ENCODE measurements at places on chromosomes 7 and 10.
A peak's percentile ranks its signal among the peaks of the same experiment; 100 is the strongest.

DNA sequence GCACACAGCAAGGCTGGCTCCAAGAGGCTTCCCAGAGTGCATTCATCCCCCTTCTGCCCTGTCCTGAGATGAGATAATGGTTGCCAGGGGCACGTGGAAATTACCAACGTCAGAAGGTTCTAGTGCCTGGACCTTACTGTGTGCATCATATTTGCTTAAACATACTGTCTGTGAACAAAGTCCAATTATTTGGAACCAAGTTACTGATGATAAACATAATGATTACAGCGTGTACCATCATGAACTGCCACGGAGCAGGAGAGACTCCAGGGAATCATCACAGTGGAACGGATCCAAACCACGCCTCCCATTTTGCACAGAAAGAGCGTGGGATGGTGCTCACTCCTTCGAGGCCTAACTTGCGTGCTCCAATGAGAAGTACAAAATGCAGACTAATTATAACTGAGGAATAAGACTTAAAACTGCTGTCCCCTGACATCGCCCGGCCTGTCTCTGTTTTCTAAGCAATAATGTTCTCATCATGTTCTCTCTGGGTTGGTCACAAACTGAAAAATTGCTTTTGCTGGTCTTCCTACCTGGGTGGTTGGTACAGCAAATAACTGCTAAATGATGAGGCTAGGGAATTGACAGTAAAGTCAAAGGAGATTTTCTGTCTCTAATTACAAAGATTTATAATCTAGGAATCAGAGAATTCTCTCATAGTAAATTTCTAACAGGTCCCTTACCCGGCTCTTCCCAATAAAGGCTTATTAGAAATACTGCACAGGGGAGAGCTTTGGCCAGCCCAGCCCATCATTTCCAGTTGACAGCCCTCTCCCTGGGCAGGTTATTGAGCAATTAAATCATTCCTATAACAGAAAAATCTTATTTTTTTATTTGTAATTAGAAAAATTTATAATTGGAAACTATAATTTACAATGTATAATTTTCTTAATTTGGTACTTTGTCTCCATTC lies 182.2 kb downstream of the CAMK1D start:
- DNase-seq: no peak

DNA sequence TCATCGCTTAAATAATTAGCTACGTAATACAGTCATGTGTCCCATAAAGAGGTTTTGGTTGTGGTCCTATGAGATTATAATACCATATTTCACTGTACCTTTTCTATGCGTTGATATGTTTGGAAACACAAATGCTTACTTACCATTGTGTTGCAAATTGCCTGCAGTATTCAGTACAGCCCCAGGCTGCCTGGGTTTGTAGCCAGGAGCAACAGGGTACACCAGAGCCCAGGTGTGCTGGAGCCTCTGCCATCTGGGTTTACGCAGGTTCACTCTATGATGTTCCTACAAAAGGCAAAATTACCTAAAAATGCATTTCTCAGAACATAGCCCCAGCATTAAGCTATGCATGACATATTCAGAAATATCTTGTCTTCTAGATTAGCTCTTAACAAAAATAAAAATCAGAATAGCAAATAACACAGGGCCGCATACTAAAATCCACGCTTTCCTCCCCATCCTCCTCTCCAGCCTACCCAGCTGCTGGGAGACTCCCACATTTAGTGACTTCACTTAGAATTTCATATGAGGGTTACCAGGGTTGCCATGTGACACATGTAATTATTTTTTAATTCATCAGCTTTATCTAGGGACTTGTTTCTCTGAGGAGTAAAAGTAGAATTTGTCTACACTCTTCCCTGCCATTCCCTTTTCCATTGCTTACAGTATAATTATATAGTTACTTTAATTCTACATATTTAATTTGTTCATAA lies 559.0 kb upstream of the ADARB2 start:
- no peak for DNase-seq

GRCh38 chr7:44184206-44184872 lies 4.9 kb downstream of the GCK start:
- DNase-seq: no peak

DNA sequence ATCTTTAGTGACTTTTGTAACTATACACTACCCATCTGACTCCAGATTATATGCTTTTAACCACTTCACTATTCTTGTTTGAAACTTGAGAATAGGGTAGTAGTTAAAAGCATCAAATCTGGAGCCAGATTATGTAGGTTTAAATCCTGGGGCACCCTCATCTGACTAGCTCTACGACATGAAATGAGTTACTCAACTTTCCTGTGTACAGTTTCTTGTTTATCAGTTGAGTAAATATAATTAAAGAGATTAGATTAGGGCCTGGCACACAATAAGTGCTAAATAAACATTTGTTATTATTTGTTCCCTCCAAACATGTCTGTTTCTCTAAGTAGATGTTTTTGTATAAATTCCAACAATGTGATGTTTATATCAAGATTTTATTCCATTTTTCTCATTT lies 485.3 kb upstream of the LRRTM3 start:
- no peak for DNase-seq

- no peak for DNase-seq
Observed at GRCh38 chr7:82469207-82469606, 25.6 kb upstream of the CACNA2D1 start.

DNA sequence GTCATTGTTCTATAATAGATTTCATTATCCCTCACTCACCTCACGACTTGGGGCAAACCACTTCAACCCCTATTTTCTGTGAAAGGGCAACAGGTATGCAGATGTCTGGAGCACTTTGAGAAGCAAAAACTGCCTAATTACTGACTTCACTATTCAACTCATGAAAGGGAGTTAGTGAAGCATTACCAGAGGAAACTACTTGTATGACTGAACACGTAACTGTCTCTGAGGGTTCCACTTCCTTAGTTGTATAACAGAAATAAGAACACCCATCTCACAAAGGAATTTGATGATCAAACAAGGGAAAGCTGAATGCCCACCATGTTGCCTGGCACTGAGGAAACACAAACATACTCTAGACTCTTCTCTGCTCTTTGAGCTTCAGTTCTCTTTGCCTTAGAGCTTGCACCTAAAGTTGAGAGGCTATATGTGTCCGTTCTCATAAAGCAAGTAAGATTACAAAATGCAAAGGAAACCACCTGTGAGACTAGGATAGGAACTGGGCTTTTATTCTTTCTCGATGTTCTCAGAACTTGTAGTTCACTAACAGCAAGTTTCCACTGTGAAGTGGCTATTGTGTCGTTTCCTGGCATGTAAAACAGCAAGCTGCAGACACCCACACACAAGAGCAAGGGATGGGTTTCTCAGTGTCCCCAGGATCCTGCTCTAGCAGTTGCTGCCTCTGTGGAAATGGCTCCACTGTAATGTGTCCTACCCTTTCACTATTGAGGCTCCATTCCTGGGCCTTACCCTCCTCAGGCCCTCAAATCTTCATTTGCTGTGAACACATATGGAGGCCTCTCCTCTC lies 2.6 kb downstream of the TMEM243 start:
- no peak for DNase-seq

GRCh38 chr7:128913870-128914565 lies 3.5 kb upstream of the KCP start:
- DNase-seq: no peak

DNA sequence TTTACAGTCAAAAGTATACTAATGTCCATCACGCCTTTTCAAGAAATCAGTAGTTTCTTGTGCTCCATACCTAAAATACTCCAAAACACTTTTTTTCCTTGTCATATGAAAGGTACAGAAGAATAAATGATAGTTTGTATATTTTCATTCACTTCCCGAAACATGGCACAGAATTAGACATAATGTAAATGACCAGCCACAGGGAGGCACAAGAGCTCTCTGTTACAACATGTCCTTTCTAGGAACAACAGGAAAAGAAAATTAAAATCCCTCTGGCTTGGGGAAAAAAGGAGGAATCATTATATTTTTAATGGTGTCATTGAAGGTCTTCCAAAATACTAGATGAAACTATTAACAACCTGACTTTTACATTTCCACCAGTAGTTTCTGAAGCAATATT lies 331.2 kb downstream of the ACTR3B start:
- DNase-seq: no peak

- no peak for DNase-seq
Observed at GRCh38 chr7:86667732-86668131, 24.0 kb downstream of the GRM3 start.

- no peak for DNase-seq
Observed at GRCh38 chr7:36825501-36825900, 101.2 kb upstream of the AOAH start.

- peak; percentile 68 for DNase-seq
Observed at GRCh38 chr10:74150204-74150989, at the start of gene AP3M1. AP3M1 (minus strand) TSS chr10:74150828; CDS start chr10:74138379, 12,449 bp downstream.

DNA sequence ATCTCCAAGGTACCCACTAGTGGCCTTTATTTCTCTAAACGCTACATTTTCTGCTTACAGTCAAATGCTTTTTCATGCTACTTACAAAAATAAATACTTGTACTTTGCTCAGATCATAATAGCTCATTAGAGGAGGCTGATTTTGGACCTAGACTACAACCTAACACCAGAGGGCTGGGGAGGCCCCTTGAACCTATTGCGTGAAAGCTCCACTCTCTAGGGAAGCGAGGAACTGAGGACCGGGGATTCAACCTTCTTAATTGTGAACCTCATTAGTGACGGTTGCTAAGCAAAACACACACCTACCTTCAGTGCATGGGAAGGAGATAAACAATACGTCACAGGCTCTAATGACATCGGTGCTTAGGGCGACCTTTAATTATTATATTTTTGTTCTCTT lies 92.1 kb downstream of the EBF3 start:
- DNase-seq: no peak

DNA sequence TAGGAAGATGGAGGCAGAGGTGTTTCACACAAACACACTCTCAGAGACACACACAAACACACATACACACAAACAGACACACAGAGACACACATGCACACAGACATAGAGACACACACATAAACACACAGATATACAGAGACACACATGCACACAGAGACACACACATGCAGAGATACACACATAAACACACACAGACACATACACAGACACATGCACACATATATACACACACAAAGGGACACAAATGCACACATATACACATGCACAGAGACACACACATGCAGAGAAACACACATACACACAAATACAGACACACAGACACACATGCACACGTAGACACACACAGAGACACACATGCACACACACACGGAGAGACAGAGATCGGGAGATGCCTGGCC lies 163.3 kb downstream of the TCERG1L start:
- DNase-seq: no peak

Measured in stimulated activated CD8-positive, alpha-beta memory T cell treated with anti-CD3 and anti-CD28 coated beads, Interleukin-2, amount 100 ng/mL, for 1 hour (primary cell).